RWPE2 (cell line): ENCODE measurements at places on chromosomes 4 and X.

GRCh38 chrX:21374163-21374993 lies at the start of gene CNKSR2:
Gene CNKSR2 (plus strand): TSS chrX:21374418. CDS start chrX:21374898, 480 bp downstream.
- no peak for DNase-seq

DNA sequence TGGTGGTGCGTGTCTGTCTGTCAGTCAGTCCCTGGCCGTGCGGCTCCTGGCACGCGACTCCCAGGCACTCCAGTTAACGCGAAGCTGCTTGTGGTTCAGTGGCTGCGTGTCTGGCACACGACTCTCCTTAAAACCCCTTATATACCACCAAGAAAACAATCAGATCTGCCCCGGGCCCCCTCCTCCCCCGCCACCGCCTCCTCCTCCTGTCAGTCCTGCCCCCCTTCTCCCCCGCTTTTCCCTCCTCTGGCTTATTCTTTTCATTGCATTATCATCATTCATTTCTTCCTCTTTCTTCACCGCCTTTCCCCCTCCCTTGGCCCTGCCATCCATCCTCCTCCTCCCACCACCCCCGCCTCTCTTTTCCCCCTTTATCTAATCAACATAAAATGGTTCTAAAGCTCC lies at the start of gene NEUROG2:
TSS of gene NEUROG2 (minus strand) at position 115 of the 405 bp plus-strand sequence. CDS start 705 bp downstream, outside the sequence.
- no peak for DNase-seq

GRCh38 chr4:189202869-189203271 lies 737.8 kb upstream of the FRG1 start:
- DNase-seq = no peak

- no peak for DNase-seq
Observed at GRCh38 chrX:140090800-140091124, 125.4 kb upstream of the CXorf66 start.

DNA sequence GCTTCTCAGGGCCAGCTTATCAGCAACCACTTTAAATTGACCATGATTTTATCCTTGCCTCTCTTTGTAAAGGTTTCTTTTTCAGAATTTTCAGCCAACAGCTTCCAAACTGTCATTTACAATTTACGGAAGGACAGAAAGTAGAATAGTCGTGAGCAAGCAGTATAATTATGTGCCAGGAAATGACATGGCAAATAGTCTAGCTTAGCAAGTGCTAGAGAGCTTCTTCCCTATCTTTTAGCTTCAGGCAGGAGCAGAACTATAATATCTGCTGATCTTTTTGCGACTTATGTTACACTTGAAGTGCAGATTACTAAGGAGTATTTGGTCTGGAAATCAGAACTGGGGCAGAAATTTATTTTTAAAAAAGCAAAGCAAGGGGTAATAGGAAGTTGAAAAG lies 123.0 kb upstream of the AP1S2 start:
- DNase-seq = no peak

DNA sequence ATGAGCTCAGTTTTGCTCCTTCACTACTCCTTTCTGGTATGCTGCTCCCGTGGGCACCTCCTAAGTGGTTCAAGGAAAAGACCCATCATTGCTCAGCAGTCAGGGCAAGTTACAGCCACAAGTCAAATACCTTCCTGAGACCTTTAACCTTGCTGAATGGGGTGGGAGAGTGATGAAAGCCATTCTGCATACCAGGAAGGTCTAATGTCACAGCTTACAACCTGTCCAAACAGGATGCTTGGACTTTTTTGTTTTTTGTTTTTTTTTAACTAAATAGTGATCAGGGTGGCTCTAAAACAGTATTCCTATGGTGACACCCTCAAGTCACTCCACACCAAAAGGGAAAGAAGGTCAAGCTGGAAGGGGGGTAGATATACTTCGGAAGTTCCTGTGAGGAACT lies 93.1 kb downstream of the GPC3 start:
- no peak for DNase-seq

GRCh38 chr4:158496030-158496741 lies 25.5 kb upstream of the RXFP1 start:
- no peak for DNase-seq

DNA sequence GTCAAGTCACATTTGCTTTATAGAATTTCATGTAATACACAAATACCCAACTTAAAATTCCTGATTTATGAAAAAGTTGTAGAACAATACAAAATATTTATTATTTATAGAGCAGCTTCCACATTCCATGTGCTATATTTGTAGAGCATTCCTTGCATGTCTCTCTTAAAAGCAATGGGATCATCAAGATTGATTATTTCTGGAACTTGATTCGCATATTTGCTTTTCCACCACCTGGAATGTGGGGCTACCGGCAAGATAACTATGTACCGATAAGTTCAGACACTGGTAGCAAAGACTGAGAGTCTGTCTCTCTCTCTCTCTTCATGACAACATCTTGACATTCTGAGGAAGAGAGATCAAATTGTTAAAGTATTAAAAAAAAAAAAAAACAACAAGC lies 59.3 kb downstream of the MAPK10 start:
- DNase-seq = no peak

DNA sequence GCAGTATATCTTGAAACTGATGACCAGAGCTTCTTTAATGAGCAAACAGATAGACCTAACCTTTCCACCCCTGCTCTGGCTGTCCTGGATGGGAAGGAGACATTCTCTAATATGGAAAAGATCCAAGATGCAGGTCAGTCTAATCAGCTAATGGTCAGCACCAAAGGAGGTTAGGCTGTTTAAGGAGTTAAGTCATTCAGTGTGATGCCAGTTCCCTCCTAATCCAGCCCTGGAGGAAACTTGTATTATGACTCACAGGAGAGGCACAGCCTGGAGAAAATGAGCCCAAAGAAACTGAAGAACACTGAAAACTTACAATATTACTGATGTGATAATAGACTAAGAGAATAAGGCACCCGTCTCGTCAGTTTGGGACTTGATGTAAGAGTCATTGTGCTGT lies 323.0 kb downstream of the HNRNPD start:
- no peak for DNase-seq

- DNase-seq = no peak
Observed at GRCh38 chr4:143393195-143393594, 56.5 kb downstream of the GAB1 start.

DNA sequence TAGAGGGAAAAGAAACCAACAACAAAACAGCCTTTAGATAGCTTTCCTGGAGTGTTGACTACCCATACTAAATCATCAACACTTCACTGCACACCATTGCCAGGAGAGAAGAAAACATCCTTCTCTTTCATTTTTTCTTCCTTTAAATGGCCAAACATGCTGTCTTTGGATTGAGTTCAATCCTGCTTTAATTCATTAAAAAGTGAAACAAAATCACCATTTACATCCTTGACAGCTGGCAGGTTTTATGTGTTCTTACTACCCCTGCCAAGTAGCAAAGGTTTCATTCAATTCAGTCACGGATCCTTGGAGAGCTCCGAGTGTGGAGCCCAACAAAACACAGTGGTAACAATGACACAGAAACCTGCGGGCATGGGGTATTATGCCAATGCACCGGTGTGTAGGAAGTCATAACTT lies 568.3 kb downstream of the ANKRD50 start:
- no peak for DNase-seq

DNA sequence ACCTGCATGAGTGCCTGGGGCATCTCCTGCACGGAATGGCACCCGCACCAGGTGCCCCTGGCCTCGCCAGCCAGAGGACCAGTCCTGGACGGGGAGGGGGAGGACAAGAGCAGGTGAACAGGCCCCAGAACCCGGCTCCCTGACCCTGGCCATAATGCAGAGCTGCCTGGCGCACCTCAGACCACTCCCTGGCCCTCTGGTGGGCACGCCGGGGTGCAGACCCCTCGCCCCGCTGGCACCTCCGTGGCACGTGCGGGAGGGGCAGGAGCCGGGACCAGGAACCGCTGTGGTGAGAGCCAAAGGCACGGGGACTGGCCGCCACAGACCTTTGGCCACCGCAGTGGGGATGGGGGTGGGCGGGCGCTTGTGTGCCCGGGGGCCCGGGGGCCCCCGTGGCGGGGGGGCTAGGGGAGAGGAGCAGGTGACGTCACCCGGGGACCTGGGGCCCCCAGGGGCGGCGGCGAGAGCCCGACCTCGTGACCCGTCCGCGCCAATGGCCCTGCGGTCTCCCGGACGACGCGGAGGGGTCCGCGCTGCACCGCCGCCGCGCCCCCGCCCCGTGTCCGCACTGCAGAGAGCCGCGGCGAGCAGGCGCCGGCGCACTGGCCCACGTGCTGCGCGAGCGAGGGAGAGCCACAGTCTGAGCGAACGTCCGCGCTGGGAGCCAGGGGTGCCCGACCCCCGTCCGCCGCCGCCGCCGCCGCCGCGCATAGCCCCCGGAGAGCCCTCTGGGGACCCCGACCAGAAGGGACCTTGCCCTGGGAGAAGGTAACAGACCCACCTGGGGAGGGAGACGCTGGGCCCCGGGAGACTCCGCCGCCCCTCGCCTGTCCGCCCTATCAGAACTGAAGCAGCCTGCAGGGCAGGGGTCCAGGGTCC lies at the start of gene PNMA3:
TSS of gene PNMA3 (plus strand) at position 600 of the 879 bp plus-strand sequence. CDS start 586 bp downstream, outside the sequence.
- DNase-seq = no peak

- DNase-seq = no peak
Observed at GRCh38 chr4:74555231-74555630, 110.3 kb downstream of the AREG start.

DNA sequence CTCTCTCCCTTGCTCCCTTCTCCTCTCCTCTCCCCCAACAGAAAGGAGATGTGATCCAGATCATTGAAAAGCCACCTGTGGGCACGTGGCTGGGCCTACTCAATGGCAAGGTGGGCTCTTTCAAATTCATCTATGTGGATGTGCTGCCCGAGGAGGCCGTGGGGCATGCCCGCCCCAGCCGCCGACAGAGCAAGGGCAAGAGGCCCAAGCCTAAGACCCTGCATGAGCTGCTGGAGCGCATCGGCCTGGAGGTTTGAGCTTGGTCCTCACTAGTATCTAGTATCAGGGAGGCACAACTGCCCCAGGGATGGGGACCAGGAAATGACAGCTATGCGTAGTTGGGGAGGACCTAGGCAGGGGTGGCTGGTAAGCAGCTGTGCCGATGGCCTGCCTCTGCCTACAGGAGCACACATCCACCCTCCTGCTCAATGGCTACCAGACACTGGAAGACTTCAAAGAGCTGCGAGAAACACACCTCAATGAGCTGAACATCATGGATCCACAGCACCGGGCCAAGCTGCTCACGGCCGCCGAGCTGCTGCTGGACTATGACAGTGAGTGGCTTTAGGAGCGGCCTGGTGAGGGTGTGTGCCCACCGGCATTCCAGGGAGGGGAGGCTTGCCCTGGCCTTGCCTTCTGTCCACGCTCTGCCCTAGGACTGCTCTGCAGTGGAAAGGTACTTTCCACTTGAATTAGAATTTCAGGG lies 13.0 kb downstream of the SASH3 start:
- DNase-seq = no peak

- DNase-seq = no peak
Observed at GRCh38 chr4:40572692-40573310, 56.9 kb downstream of the RBM47 start.

- DNase-seq = no peak
Observed at GRCh38 chr4:81504112-81505003, 32.7 kb upstream of the RASGEF1B start.

- DNase-seq = no peak
Observed at GRCh38 chr4:121030711-121031110, 41.6 kb downstream of the NDNF start.

- DNase-seq = no peak
Observed at GRCh38 chr4:141036786-141037185, 96.5 kb downstream of the RNF150 start.

GRCh38 chrX:150094996-150095395 lies 156.7 kb upstream of the EOLA2 start:
- DNase-seq = no peak

DNA sequence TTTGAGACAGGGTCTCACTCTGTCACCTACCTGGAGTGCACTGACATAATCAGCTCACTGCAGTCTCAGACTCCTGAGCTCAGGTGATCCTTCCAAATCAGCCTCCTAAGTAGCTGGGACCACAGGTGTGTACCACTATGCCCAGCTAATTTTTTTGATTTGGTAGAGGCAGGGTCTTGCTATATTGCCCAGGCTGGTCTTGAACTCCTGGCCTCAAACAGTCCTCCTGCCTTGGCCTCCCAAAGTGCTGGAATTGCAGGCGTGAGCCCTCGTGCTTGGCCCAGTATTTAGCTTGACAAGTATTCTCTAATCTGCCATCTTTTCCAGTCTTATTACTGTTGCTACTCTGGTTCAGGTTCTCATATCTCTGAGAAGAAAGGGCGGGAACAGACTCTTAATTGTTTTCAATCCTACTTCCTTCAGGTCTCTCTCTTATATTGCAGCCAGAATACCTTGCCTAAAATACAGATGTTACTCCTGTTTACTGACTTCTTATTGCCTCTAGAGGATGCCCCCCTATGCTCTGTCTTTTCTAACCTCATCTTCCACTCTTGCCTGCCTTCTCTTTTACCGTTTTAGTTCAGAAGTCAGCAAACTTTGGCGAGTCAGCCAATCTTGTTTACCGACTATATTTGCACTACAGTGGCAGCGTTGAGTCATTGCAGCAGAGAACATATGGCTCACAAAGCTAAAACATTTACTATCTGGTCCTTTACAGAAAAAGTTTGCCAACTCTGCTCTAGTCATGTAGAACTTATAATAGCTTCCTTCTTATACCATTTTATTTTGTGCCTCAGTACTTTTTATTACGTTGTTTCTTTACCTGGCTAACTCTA lies 19.0 kb downstream of the MRPL1 start:
- no peak for DNase-seq

DNA sequence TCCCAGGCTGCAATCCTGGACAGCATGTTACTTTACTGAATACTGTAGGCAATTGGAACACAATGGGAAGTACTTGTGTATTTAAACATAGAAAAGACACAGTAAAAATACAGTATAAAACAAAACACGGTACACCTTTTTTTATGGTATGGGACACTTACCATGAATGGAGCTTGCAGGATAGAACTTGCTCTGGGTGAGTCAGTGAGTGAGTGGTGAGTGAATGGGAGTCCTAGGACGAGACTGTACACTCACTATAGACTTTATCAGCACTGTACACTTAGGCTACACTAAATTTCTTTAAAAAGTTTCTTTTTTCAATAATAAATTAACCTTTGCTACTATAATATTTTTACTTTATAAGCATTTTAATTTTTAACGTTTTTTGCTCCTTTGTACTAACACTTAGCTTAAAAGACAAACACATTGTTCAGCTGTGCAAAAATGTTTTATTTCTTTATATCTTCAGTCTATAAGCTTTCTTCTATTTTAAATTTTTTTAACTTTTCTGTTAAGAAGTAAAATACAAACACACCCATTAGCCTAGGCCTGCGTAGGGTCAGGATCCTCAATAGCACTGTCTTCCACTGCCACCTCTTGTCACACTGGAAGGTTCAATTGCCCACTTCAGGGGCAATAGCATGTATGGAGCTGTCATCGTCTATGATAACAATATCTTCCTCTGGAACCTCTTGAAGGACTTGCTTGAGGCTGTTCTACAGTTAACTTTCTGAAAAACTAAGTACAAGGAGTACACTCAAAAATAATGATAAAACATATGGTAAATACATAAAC lies 293.5 kb upstream of the FSTL5 start:
- DNase-seq = no peak
